BE2C (cell line): ENCODE measurements at places on chromosomes 1 and 21.

- DNase-seq = no peak
These were observed 68.4 kb upstream of the ADGRL4 start for GRCh38 chr1:79074975-79075374.

- no peak for DNase-seq
These were observed 283.9 kb downstream of the PBX1 start for GRCh38 chr1:164842870-164843269.

DNA sequence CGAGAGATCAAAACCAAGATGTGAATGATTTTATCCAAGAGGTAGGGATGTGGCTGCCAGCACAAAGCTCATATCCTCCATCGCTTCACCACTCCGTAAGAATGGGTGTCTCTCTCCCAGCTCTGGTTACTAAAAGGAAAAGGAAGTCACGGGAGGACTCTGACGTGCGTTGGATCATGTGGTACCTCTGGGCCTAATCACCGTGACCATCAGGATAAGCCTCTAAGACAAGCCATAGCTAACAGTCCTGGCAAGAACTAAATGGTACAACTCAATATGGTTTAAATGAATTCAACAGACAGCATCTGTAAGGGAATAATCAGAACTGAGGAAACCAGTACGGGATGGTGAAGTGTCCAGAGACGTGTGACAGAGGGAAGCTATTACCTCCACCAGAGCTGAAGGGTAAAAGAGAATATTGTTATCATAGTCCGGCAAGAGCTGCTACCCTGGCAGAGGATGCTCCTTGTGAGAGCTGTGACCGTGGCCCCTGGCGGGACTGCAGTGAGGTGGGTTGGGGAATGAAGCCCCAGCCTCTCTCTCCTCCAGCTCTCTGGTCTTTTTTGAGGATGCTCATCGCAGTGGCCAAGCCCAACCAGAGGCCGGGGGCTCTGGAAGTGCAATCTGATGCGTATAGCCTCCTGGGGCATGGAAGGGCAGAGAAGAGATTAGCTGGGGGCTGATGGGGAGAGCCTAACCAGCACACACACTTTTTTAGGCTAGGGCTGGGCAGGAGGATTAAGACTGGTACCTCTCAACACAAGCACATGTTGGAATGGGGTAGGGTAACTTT lies 54.2 kb downstream of the KIAA1614 start:
- no peak for DNase-seq

- DNase-seq = no peak
These were observed 471.3 kb downstream of the LMO4 start for GRCh38 chr1:87800006-87800405.

- DNase-seq = no peak
These were observed 15.7 kb downstream of the HSD11B1 start for GRCh38 chr1:209720326-209720725.

- no peak for DNase-seq
These were observed 95.6 kb downstream of the CD58 start for GRCh38 chr1:116474921-116475849.

DNA sequence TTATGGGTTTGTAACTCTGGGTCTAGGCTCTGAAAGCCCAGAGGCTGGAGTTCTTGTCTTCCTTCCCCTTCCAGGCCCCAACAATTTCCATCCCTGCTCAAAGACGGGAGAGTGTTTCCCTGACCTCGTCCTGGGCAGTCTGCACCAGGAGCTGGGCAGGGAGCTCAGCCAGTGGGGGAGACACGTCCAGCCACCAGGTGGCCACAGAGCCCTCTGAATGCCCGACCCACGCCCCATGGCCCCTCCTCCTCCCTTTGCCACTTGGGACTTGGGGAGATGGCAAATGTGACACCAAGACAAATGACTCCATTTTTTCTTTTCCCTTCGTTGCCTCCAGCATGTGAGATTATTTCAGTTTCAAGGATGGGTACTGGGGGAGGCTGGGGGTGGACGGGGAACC lies 159.9 kb upstream of the AJAP1 start:
- DNase-seq = no peak

GRCh38 chr1:2228694-2229036 lies 546 bp downstream of the SKI start:
- DNase-seq = no peak
